ENCODE measurements at places on chromosomes 1 and 21.

DNA sequence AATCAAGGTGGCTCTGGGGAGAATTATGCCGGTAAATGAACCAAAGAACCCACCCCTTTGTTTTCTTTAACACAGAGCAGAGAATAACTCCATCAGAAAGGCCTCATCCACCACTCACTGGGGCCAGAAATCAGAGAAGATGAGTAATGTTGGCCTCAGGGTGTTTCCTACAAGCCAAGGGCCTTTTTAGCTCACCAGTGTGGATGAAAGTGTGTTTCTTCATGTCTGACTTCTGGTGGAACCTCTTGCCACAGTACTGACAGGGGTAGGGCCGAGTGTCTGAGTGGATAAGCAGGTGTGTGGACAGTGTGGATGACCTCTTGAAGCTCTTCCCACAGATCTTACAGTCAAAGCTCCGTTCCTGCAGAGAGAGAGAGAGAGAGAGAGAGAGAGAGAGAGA lies 8.3 kb downstream of the GFI1 start:
- DNase-seq = no peak

DNA sequence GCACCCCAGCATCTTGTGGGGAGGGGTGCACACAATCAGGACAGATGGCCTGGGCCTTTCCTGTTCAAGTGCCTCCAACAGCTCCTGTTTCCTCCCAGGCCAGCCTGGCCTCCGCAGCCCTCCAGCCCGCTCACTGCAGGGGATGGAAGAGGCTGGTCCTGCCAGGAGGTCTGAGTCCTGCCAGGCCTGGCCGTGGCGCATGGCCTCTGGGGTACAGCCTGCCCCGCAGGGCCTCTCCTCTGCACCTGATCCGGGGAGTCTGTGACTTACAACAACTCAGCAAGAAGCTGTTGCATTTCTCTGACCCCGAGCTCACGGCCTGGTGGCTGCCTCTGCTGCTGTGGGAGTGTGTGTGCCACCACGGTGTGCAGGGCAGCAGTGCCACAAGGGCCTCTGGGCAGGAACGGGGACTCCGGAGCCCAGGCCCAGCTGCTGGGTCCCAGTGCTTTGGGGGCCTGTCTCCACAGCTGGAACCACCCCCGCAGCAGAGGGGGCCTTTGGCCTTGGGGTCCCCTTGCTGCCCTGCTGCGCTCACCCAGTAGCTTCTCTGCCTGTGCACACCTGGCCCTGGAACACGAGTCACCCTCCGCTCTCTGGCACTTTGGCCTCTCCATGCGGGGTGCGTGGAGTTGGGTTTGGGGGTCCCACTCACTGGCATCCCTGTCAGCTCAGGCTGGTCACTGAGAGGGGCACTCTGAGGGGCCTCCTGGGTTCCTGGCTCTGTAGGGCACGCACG lies 17.4 kb upstream of the LRRC3 start:
- DNase-seq = no peak

GRCh38 chr21:39381009-39381408 lies 32.1 kb upstream of the HMGN1 start:
- no peak for DNase-seq

DNA sequence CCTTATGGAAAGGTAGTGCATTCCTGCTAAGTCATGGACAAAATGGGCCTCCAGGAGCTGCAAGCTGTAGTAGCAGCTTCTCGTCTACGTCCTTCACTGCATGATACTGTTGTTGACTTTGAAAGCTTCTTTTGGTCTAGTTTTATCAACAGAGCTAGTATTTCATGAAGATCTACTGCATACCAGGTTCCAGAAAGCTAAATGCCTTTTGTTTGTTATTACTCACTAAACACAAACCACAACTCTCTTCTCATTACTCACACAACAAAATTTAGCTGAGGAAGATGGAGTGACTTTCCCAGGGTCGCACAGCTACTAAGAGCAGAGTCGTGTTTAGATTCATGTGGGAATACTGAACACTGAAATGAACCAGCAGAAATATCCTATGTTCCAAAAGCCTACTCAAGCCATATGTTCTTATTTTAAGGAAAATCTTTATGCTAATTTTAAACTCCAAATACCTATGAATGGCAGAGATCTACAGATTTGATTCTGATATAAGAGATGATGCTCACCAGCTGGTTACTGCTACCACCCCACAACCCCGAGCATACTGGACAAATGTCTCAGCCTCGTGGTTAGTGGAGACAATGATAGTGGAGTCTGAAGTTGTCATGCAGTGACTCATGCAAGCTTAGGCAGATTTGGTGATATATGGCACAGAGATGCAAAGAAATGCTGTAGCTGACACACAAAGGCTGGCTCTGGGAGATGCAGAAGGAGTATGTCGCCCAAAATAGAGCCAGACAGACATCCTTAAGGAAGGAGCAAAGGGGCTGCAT lies 20.6 kb downstream of the PGBD2 start:
- DNase-seq = peak; percentile 26

DNA sequence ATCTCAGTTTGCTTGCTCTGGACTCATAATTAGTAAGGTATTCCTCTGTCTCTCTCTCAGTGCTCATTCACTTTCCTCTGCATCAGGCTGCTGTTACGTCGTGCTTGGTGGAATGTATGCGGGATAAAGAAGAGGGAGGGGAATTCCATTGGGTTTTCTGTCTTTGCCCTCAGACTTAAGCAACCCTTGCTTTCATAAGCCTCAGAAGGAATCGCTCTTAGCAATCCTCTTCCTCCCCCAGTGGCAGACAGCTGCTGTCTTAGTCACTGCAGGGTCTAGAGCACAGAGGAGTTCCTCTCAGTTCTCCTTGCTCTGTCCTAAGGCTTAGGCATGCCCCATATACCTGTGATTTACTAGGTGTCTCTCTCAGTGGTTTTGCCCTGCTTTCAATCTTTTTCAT lies 19.1 kb upstream of the NTMT2 start:
- DNase-seq = peak; percentile 8

GRCh38 chr1:43381612-43382011 lies 8.0 kb downstream of the MED8 start:
- no peak for DNase-seq

DNA sequence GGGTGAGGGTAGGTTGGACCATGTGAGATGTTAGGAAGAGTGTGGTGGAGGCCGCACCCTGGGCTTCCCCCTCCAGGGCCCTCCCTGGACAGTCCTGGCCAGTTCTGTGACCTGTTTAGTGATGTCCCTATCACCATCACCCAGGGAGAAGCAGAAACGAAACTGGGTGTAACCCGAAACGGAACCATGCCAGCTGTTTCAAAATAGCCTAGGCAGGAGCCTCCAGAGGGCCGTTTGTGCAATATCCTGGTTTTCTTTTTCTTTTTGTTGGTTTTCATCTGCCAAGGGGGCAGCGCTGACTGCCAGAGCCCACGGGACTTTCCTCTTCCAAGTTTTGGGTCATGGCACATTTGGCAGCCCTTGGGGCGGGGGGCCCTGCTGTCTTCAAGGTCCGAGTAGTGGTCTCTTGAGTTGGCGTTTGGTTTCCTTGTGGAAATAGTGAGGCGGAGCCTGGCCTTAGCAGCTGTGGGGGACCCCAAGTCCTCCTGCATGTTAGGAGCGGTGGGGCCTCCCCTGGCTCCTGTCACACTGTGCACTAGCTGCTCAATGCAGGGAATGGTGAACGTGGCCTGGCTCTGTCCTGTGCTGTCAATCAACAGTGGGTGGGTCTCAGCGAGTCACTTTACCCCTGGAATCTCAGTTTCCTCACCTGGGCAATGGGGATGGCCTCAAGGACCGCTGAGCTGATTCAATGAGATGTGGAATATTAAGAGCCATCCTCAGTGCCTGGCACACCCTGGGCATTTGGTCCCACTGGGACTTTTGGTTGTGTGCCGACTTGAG lies 90.7 kb downstream of the ARHGEF10L start:
- no peak for DNase-seq

- no peak for DNase-seq
Observed at GRCh38 chr1:174789399-174789798, 210.3 kb upstream of the CACYBP start.

DNA sequence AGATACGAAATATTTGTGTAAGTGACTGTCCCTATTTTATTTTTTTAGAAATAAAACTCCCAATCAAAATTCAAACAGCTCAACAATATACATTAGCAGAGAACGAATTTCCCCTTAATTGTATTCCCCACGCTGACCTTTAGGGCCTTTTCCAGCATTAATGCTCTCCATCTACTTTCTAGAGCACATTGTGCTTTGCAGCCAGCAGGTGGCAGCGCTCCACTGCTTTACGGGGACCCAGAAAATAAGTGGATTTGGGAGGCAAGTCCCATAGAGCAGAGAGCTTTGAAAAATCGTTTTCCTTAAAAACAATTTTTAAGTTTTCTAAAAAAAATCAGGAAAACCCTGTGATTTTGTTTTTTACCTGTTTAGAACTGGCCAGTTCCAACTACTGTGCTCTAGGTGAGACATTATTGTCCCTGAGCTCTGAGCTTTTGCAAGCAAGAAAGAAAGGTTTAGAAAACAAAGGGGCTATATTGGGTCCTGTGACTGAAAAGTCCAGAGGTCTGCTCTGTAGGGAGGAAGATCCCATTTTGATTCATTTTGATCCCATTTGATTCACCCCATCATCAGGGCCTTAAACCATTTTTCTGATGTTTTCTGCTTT lies 144.4 kb upstream of the ZNF644 start:
- no peak for DNase-seq

- peak; percentile 68 for DNase-seq
Observed at GRCh38 chr1:185632659-185633423, 101.3 kb upstream of the HMCN1 start.

GRCh38 chr1:229285440-229285839 lies 14.5 kb downstream of the RAB4A start:
- no peak for DNase-seq
